Left ventricle myocardium superior (tissue), 1 donor: ENCODE measurements at places on chromosomes 16 and 17. TPM values are rescaled to one million over a fixed set of nuclear protein-coding genes. Genes with fewer than 3 reads are reported as not detected.

The MYH4 gene
- total RNA-seq: not detected

DNA sequence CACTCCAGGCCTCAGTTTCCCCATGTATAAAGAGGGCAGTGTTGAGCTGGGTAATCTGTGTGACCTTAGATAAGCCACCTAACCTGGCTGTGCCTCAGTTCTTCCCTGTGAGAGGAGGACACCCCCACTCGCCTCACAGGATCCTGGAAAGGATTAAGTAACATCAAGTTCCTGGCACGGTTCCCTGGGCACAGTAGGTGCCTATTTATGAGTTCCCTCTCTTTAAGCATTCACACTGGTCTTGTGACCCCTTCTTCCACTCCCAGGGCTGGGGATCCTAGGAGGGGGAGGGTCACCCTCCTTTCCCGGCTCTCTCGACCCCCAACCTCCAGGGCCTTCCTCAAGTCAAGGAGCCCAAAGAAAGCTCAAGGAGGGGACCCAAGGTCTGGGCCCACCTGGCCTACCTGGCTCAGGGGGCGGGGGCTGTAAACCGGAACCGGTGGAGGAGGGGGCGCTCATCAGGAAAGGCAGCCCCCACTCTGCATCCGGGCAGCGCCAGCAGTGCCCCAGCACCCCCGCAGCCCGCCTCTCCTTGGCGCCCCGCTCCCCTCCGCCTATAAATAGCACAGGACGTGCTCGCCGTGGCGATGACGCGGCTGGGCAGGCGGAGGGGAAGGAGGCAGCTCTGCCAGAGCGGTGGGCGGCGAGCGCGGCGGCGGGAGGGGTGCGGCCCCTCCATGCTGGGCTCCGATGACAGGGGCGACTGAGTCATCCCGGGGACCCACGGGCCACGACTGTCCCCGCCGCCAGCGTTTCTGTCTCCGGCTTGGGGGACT, 9.4 kb downstream of the RPL19 start:
- DNase-seq: peak; percentile 84

The TMEM114 gene
- not detected for total RNA-seq

GRCh38 chr17:61216066-61216465, 183.6 kb upstream of the TBX2 start:
- no peak for DNase-seq

DNA sequence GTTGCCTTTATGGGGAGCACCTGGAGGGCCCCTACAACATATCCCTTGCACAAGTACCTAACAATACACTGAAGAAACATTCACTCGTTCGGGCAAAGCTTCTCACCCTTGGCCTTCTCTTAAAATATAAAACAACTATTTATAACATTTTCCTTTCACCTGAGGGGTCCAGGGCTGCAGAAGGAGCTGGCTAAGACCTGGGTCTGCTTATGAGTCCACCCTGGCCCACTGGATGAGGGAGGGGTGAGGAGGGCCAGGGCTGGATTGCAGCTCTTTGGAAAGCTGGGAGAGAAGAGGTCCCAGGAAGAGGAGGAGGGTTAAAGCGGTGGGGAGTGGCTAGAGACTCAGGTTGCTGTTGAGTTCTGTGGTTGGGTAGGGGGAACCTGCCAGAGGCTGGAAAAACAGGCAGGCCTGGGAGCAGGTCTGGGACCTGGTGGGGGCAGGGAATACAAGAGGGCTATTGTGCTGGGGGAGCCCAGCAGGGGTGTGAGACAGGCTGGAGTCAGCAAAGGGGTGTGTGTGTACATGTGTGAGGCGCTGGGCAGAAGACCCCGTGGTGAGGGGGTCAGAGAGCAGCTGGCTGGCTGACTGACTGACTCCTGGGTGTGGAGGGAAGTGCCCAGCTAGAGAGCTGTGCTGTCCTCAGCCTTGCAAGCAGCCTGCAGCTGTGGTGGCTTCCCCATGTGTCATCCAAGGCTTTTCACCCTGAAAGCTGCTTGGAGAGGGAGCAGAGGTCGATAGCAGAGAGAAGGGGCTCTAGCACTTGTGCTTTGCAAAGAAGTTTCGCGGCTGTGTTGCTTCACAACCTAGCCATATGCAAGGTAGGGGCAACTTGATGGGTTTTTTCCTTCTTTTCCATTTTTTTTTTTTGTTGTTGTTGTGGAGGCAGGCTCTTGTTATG, 10.2 kb upstream of the MRC2 start:
- DNase-seq: no peak

- DNase-seq: no peak
Measured at GRCh38 chr17:64771980-64772844, 110.1 kb upstream of the SMURF2 start.

DNA sequence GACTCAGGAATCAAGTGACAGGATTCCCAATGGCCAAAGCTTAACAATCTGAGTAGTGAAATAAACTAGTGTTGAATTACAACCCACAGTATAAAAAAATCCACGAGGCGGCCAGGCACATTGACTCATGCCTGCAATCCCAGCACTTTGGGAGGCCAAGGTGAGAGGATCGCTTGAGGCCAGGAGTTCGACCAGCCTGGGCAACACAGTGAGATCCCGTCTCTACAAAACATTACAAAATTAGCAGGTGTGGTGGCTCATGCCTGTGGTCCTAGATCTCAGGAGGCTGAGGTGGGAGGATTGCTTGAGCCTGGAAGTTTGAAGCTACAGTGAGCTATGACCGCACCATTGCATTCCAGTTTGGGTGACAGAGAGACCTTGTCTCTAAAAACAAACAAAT, 133.8 kb downstream of the CPPED1 start:
- no peak for DNase-seq

DNA sequence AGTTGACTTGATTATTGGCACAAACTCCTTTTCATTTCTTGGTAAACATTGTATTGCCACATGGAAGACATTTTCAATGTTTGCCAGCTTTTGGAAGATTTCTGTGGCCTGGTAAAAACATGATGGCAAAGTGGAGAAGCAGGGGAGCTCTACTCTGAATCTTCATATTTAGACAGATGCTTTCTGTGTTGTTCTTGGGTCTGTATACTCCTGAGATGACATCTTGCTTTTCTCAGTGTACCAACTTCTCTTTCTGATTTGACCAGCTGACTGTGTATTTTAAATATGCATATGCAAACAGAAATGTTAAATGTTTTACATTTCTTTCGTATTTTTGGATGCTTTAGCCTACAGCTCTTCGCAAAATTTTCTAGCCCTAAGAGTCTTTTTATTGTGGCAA, 366.2 kb upstream of the MON1B start:
- no peak for DNase-seq

DNA sequence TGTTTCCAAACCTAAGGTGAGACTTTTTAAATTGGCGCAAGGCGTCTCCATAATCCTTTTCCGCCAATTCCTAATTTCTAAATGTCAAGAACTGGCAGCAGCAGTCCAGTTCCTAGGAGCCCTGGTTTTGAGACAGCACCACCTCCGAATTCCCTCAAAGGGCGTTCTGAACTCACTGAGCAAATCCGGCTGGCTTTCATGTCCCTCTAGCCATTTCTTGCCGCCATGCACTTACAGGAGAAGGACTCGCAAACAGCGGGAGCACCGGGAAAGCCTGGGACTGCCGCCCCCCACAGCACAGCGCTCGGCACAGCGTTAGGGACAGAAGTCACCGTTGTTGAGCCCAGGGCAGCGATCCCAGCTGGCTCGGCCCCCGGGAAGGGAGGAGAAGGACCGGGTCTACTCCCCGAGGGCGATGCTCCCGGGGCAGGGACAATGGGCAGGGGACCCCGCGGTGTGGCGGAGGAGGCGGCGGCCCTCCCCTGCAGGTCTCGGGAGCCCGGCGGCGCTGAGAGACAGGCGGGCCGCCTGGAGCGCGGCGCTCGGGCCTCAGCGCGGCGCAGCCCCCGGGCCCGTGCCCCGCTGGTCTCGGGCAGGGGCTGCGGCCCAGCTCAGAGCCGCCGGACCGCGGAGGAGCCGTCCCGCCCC, 545 bp downstream of the ARHGAP17 start:
- peak; percentile 66 for DNase-seq

GRCh38 chr17:14557480-14557879, 256.6 kb downstream of the HS3ST3B1 start:
- no peak for DNase-seq

The EFCAB5 gene
- total RNA-seq: 0.35 TPM

GRCh38 chr17:51035431-51035830, 85.2 kb downstream of the SPAG9 start:
- no peak for DNase-seq

GRCh38 chr17:76138234-76138895, 2.7 kb downstream of the FOXJ1 start:
- no peak for DNase-seq

GRCh38 chr16:64352246-64352645, 769.6 kb downstream of the CDH11 start:
- no peak for DNase-seq

The SRL gene
- total RNA-seq: 426 TPM

The MLKL gene
- total RNA-seq: 4.7 TPM

- peak; percentile 80 for DNase-seq
Measured at GRCh38 chr17:3659541-3660111, 8.8 kb downstream of the TAX1BP3 start.

DNA sequence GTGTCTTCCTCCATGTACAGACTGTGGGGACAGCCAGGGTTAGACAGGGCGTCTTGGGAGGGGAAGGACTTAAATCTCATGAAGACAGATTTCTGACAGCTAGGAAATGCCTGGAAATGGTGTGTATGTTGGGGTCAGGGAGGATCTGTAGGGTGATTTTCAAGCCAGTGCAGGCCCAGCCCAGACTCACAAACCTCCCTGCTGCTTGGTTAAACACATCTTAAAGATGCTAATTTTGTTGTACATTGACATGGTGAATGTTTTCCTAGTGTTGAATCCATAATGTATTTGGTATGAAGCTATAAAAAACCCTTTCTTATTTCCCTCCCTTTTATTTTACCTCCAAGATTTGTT, 238.3 kb downstream of the CCDC182 start:
- no peak for DNase-seq

The FBXL16 gene
- total RNA-seq: 0.99 TPM

GRCh38 chr17:81412490-81413093, 17.3 kb downstream of the BAHCC1 start:
- peak; percentile 77 for DNase-seq

DNA sequence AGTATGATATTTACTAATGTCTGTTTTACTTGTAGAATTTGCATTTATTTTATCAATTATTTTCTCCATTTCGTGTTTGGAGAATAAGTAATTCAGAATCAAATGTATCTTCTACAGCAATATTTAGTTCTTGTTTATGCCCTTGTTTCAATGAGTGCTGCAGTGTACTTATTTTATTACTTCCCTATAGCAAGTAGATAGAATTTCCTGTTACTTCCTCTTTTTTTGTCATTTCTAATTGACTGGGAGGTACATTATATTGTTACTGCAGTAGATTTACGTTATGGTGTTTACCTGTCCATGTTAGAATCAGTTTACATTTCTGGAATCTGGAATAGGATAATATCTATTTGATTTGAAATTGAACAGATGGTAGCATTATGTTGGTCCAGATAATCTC, 71.2 kb downstream of the OMG start:
- no peak for DNase-seq

GRCh38 chr17:67280279-67280678, 35.3 kb upstream of the HELZ start:
- DNase-seq: no peak

- no peak for DNase-seq
Measured at GRCh38 chr16:85710732-85711131, 22.0 kb upstream of the GINS2 start.

DNA sequence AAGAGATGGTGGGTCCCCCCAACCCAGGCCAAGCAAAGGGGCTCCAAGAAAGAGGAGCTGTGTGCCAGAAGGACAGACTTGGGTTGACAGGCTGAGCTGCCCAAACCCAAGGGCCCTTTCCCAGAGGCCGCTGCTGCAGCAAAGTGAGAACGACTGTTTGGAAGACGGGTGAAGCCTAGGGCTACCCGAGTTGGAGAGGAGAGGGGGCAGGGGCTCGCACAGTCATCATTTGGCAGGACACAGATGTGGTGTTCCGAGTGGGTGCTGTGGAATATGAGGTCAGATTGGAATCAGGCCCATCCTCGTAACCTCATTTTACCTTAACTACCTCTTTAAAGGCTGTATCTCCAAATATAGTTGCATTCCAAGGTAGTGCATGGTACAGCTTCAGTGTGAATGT, 5.3 kb upstream of the MFAP4 start:
- DNase-seq: no peak

GRCh38 chr17:5784791-5785190, 200.5 kb upstream of the NLRP1 start:
- DNase-seq: no peak

DNA sequence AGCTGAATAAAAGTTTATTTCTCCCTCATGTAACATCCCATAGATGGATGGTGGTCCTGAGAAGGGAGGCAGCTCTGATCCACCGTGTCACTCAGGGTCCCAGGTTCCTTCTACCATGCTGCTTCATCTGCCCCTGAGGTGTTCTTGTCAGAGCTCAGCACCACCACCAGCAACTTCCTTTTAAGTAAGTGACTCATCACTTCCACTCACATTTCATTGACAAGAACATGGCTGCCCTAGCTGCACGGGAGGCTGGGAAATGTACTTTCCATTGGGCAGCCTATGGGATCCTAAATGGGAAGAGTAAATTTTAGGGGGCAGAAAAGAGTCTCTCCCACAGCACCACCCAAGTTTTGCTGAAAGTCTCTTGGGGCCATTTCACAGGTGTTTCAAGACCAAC, 134.7 kb downstream of the USP31 start:
- no peak for DNase-seq

DNA sequence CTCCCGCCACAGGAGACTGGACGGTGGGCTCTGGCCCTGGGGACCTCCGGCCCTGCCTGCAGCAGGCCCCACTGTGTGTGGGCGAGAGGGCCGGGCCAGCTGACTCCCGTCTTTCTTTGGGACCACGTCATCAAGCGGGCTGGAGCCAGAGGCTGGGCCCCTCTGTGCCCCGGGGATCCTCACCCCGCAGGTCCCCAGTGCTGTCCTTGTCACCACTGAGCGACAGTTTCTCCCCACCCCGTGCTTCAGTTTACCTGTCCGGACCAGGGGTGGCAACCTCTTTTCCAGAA, 181.9 kb upstream of the ZNF469 start:
- DNase-seq: no peak

- no peak for DNase-seq
Measured at GRCh38 chr17:65690626-65691310, 129.3 kb upstream of the AXIN2 start.

The TSEN54 gene
- total RNA-seq: 8.3 TPM

The RFWD3 gene
- total RNA-seq: 4.6 TPM

DNA sequence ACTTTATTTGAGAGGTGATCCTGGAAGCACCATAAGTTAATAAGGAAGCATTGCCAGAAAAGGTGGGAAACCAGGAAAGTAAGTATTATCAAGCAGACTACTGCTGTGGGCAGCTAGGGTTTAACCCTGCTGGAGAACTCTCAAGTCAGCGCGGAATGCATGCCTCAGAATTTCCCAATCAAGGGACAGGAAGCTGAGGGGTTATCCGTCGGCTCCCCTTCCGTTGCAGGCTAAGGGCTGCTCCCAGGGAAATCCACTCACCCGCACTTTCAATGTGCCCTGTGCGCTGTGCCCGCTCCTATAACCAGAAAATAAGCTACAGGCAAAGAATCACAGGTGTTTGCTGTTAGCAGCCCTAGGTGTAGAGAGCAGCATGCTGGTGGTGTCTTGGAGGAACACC, 138.5 kb upstream of the CACNG3 start:
- no peak for DNase-seq
